ENCODE measurements at places on chromosomes 5 and 9.

GRCh38 chr9:23938908-23939307, 112.9 kb upstream of the ELAVL2 start:
- no peak for DNase-seq

- DNase-seq = no peak
Observed at GRCh38 chr9:35564658-35565061, 40.4 kb upstream of the TESK1 start.

DNA sequence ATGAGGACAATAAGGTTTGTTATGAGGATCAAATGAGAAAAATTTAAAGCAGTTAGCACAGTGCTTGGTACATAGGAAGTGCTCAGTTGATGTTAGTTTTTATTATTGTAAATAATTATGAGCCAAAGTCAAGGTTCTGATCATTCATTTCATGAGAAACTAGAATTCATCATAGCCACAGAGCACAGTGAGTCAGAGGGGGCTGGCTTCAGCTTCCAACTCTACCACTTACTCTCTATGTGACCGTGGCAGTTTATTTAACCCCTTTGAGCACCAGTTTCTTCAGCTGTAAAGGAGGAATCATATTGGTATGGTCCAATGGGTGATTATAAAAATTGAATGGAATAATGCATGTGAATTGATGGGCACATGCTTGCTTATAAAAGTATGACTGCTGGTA, 39.4 kb downstream of the KLHL3 start:
- peak; percentile 26 for DNase-seq

DNA sequence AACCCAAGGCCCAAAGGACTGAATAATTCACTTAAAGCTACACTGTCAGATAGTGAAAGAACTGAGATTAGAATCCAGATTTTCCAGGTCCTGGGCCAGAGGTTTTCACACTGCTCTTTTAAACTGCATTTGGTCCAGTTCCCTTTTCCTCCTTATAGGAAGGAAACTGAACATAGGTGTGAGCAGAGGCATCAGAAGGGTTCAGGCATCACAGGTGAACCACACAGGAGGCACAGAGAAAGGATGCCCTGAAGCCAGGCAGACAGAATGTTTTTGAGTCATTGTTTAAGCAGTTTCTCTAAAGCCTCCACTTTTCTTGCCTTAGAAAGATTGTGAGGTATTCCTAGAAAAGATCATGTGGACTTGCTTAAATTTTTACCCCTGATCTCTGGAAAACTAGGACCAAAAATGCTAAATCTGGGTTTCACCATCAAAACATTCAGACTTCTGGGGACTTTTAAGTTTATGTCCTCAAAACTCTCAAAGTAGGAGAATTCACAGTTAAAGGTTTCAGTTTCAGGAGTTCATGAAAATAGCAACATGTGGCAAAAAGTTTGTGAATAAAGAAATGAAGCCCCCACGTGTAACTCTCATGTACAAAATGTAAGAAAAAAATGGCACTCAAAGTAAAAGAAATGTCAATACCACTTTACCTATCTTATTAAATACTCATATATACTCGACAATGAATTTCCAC, 386.1 kb downstream of the NTRK2 start:
- no peak for DNase-seq

DNA sequence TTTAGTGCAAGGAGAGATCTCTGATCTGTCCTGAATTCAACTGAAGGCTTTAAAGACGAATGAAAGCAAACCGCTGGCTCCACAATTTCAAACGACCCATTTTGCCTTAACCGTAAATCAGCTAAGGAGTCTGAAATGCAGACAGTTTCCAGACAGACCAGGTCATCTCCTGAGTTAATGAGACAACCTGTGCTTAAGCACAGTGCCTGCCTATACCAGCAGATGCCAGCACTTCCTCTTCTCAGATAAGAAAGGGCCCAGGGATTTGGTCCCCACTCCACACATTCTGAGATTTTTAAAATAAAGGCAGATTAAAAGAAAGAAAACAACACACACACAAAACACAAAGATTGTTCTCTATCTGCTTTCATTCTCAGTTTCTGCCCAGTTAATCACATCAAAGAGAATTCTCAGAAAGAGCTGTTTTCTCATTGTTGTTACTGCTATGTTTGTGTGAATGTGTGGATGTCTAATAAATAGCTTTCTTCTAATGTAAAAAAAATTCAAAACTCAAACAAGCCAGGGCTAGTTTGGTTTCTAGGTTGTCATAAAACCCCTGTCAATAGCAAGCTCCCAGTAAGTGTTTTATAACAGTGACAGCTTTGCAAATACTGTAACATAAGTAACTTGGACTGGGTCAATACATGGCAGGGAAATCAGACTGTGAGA, 157.7 kb upstream of the SLC24A2 start:
- no peak for DNase-seq

- no peak for DNase-seq
Observed at GRCh38 chr5:166499447-166500240, 1791.8 kb upstream of the WWC1 start.

All from MV-4-11 (cell line).